ENCODE measurements at places on chromosomes 7 and 10.
A peak's percentile ranks its signal among the peaks of the same experiment; 100 is the strongest.

- no peak overlapping the region for H3K27ac ChIP-seq
- no peak for DNase-seq
- no peak overlapping the region for H3K4me3 ChIP-seq
- H3K4me1 ChIP-seq: no peaks in the 10 kb centered on the region
Measured at GRCh38 chr7:34211018-34211417, 305.7 kb downstream of the BMPER start.

- H3K27me3 ChIP-seq: no peaks in the 10 kb centered on the region
- H3K36me3 ChIP-seq: peaks cover 23% of the 10 kb centered on the region
- H3K4me1 ChIP-seq: peaks cover 15% of the 10 kb centered on the region
Measured at GRCh38 chr10:21720090-21720489, 186.1 kb downstream of the MLLT10 start.

- H3K27me3 ChIP-seq: no peaks in the 10 kb centered on the region
- peak overlapping the region; percentile 53 for H3K27ac ChIP-seq
- H3K4me3 ChIP-seq: no peak overlapping the region
- DNase-seq: peak; percentile 75
- H3K4me1 ChIP-seq: peaks cover 34% of the 10 kb centered on the region
- H3K36me3 ChIP-seq: no peaks in the 10 kb centered on the region
Measured at GRCh38 chr7:23235813-23236221, 10.8 kb upstream of the GPNMB start.

GRCh38 chr7:116499168-116500077 lies at the start of gene CAV2:
Gene CAV2 (plus strand): TSS chr7:116499738. CDS start chr7:116499782, 44 bp downstream.
- H3K36me3 ChIP-seq: no peaks in the 10 kb centered on the region
- DNase-seq: peak; percentile 83
- peak within 1 kb of the TSS; percentile 89 for H3K4me3 ChIP-seq
- no peaks in the 10 kb centered on the region for H3K27me3 ChIP-seq
- H3K4me1 ChIP-seq: peaks cover 40% of the 10 kb centered on the region
- peak within 1 kb of the TSS; percentile 99 for H3K27ac ChIP-seq

DNA sequence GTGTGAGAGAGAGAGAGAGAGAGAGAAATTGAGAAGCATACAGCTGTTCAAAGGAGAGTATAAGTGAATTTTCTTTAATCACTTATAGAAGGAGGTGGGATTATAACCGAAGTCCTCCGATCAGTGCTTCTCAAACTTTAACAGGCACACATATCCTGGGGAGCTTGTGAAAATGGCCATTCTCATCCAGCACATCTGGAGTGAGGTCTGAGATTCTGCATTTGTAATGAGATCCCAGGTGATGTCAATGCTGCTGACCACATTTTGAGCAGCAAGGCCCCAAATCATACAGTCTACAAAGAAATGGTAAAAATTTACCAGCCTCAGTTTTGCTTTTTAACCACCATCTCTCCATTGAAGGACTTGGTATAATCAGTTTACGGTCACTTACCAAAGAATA lies 219.0 kb downstream of the PTEN start:
- H3K4me3 ChIP-seq: no peak overlapping the region
- no peak for DNase-seq
- peaks cover 11% of the 10 kb centered on the region for H3K4me1 ChIP-seq

DNA sequence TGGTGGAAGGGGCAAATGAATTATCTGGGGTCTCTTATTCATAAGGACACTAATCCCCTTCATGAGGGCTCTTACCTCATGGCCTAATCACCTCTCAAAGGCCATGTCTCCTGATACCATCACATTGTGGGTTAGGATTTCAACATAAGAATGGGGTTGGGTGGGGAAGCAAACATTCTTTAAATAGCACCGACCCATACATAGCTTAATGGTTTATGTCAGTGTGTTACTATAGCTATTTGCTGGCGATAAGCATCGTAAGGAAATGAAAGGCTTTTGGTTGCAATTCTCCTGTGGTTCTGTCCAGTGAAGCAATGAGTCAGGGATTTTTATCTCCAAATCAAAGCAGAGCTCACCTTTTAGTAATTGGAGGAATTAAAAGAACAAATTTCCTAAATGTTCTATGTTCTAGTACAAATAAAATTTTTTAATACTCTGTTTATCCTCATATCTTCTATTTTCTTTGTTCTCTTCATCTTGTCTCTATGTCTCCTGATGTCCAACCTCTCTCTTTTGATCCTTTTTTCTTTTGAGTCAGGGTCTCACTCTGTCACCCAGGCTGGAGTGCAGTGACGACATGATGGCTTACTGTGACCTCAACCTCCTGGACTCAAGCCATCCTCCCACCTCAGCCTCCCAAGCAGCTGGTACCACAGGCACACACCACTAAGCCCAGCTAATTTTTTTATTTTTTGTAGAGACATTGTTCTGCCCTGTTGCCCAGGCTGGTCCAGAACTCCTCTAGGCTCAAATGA lies 57.0 kb upstream of the GLCCI1 start:
- H3K36me3 ChIP-seq: no peaks in the 10 kb centered on the region
- no peak overlapping the region for H3K4me3 ChIP-seq
- no peaks in the 10 kb centered on the region for H3K4me1 ChIP-seq
- no peak for DNase-seq

DNA sequence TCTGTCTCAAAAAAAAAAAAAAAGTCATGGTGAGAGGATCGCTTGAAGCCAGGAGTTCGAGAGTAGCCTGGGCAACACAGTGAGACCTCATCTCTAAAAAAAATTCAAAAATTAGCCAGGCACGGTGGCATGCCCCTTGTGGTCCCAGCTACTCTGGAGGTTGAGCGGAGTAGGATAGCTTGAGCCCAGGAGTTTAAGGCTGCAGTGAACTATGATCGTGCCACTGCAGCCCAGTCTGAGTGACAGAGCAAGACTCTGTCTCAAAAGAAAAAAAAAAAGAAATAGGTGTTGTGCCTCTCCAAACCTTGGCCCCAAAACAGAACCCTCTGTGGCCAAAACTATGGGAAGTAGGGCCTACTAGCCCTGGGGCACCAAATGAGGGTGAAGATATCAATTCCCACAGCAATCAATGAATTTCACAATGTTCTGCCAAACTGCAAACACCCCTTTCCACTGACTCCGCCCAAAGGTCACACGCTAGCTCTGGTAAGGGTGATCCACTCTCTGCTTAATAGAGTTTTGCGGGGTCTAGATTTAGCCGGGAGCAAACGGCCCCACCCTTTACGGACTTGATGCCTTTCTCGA lies 16.9 kb downstream of the SSC4D start:
- peaks cover 32% of the 10 kb centered on the region for H3K4me1 ChIP-seq
- H3K4me3 ChIP-seq: peak overlapping the region; percentile 82
- peak overlapping the region; percentile 93 for H3K27ac ChIP-seq
- H3K36me3 ChIP-seq: no peaks in the 10 kb centered on the region
- H3K27me3 ChIP-seq: no peaks in the 10 kb centered on the region

- H3K4me3 ChIP-seq: no peak overlapping the region
- H3K27ac ChIP-seq: peak overlapping the region; percentile 79
- no peaks in the 10 kb centered on the region for H3K36me3 ChIP-seq
- DNase-seq: no peak
- no peaks in the 10 kb centered on the region for H3K27me3 ChIP-seq
Measured at GRCh38 chr7:55101359-55101758, 82.5 kb downstream of the EGFR start.

DNA sequence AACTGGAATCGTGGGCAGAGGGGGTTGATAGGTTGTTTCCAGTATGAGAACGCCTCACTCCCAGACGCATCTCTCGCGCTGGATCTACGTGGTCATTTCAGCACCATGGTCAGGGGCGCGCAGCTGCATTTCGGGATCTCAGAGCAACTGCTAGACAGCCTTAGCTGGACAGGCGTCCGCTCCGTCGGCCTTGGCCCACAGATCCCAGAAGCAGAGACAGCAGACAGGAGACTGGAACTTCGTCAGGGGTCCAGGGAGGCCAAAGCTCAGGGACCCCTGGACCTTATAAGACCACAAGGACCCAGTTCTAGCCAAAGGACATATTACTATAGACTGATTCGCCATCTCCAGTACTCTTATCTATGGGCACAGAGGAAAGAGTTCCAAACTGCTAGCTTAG lies 5.3 kb downstream of the NEUROG3 start:
- H3K27ac ChIP-seq: no peak overlapping the region
- H3K4me1 ChIP-seq: peaks cover 13% of the 10 kb centered on the region
- H3K27me3 ChIP-seq: peaks cover 91% of the 10 kb centered on the region
- H3K36me3 ChIP-seq: no peaks in the 10 kb centered on the region
- no peak for DNase-seq
- H3K4me3 ChIP-seq: no peak overlapping the region

Data from suprapubic skin (tissue), 4 donors.